ENCODE measurements at places on chromosomes 3 and 15. TPM values are rescaled to one million over a fixed set of nuclear protein-coding genes. Genes with fewer than 3 reads are reported as not detected.

The ANKRD28 gene
- total RNA-seq: 42.5 TPM

DNA sequence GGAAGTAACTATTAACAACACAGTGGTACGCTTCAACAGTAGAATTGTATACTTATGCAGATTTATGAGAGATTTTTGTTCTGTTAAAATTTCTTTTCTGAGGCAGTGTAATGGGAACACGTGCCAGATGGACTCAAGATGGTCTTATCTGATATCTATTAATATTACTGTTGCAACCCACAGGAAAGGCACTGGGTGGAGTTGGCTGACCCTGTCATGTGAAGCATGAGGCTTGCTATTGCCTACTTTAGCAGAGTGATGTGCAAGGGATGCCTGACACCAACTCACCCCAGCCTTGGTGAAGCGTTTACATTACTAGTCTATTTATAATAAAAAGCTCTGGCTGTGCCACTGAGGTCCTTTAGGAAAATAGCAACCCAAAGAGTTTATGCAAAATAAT, 19.8 kb upstream of the ARNT2 start:
- no peak for DNase-seq

DNA sequence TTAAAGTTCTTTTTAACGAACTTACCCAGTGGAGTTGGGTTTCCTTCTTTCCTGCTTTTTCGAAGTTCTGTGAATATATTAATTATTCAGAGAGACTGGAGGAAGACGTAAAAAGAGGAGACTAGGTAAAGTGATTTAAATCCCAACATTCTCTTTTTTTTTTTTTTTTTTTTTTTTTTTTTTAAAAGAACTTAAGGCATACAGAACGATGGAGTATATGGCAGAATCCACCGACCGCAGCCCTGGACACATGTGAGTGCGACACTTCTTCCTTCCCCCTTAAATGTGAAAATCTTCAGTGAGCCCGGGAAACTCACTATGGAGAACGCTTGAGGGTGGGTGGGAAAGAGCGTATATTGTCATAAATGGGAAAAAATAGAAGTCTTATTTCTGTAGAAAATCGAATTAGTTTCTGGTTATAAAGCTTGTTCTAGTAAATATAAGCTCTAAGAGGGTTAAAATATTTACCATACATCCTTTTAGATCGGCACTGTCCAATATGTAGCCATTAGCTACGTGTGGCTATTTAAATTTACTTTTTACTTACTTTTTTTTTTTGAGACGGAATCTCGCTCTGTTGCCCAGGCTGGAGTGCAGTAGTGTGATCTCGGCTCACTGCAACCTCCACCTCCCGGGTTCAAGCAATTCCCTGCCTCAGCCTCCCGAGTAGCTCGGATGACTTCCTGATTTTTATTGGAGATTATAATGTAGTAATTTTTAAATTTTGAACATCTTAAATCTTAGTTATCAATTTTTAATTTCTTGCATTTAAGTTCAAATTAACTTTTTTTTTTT, 892 bp downstream of the NMD3 start:
- no peak for DNase-seq

GRCh38 chr3:72576563-72576962, 271.7 kb downstream of the SHQ1 start:
- no peak for DNase-seq

GRCh38 chr3:117281371-117281770, 571.8 kb downstream of the TUSC7 start:
- DNase-seq: no peak

DNA sequence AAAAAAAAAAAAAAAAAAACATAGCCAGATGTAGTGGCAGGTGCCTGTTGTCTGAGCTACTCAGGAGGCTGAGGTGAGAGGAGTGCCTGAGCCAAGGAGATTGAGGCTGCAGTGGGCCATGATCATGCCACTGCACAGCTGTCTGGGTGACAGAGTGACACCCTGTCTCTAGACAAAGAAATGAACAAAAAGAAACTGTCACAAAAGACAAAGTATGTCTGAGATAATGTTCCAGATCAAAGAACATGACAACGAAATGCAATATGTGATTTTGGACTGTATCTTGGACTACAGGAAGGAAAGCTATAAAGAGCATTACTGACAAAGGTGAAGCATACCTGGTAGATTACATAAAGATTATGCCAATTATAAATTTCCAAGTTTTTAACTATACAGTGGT, 862.8 kb downstream of the ROBO2 start:
- DNase-seq: no peak

GRCh38 chr3:152364237-152364636, 95.5 kb downstream of the MBNL1 start:
- DNase-seq: no peak

- DNase-seq: no peak
Measured at GRCh38 chr15:27675571-27675970, 423.5 kb downstream of the OCA2 start.

Data from thoracic aorta (tissue), 2 donors.